ENCODE measurements at places on chromosomes 7 and 10.
A peak's percentile ranks its signal among the peaks of the same experiment; 100 is the strongest.

DNA sequence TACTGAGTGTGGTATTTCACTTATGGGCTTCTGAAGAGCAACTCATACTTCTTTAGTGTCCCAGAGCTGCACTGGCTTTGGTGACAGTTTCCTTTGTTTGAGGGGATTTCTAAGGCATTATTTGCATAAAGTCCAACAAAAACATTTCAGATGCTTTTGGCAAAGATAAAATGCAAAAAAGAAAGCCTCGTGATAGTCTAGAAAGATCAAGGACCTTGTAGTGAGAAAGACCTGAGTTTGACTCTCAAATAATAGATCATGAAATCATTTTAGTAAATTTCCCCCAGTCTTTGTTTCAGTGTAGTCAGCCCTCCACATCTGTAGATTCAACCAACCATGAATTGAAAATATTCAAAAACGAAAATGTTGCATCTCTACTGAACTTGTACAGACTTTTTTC is 107.4 kb downstream of the EEPD1 start:
- DNase-seq: no peak

DNA sequence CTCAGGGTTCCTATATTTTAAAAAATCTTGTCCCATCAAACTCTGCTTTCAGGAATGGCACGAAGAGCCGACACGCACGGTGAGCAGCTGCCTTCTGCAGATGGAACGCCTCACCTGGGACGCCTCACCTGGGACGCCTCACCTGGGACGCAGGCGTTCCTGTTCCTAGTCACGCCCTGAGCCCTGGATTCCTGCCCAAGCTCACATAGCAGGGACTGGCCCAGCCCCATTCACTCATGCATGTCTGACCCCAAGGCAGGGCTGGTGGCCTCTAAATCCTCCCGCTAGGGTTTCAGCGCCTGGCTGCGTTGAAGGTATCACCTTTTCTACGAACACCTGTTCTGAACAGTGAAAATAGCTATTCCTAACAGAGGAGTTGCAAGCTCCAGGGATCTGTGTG is 49.8 kb downstream of the CARD11 start:
- DNase-seq: no peak

GRCh38 chr10:20847512-20847911 is 49.6 kb downstream of the NEBL start:
- no peak for DNase-seq

DNA sequence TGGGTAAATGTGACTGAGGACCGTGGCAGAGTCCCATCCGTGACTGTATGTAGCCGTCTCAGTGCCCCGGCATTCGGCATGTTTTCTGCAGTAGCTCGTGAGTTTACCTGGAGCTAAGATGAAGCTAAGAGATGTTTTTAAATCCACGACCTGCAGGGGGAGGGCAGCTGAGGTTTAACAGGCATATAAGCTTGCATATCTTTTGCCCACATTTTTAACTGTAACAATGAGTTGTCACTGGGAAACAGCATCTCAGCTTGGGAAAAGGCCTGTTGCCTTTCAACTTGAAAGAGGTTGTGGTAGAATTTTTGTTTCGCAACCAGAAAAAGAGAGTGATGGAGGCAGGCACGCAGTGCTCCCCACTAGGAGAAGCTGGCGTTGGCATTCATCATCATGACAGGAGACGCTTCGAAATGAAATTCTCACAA is 77.7 kb downstream of the CELF2 start:
- DNase-seq: no peak

DNA sequence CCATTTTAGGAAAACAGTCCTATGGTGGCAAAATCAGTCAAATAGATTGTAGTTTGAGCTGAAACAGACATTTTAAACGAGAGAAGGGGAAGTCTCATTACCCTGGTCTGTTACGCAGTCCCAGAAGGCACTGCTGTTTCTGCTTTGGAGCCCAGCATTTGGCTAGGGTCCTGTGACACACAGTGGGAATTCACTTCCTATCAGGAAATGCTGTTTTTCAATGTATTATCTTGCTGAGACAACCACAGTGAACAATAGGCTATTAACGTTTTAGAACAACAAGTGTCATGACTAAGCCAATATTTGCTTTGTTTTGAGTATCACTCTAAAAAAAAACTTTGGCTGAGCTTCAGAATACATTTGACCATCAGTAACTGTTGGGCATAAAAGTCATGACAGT is 74.1 kb downstream of the ADD3 start:
- DNase-seq: no peak

- no peak for DNase-seq
These were observed 42.6 kb downstream of the CLEC2L start for GRCh38 chr7:139566075-139566474.

- DNase-seq: no peak
These were observed 1208.0 kb downstream of the SORCS1 start for GRCh38 chr10:105956550-105956949.

DNA sequence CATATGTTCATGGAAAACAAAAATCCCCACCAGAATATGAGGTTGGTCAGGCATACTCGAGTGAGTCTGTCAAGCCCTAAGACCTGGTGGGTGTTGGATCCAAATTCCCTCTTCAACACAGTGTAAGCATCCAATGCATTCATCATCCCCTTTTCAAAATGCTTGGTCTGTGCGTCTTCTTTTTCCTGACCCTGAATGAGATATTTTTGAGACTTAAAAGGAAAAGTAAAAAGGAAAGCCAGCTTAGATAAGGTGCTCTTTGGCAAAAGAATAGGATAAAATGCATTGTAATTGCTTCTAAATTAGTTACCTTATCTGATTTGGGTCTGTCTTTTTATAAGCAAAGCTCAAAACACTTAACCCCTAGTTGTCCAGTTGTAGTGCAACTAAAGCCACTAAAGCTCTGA is 331.5 kb downstream of the PTEN start:
- DNase-seq: no peak

- peak; percentile 19 for DNase-seq
These were observed 86.5 kb downstream of the OTUD1 start for GRCh38 chr10:23525406-23525805.

DNA sequence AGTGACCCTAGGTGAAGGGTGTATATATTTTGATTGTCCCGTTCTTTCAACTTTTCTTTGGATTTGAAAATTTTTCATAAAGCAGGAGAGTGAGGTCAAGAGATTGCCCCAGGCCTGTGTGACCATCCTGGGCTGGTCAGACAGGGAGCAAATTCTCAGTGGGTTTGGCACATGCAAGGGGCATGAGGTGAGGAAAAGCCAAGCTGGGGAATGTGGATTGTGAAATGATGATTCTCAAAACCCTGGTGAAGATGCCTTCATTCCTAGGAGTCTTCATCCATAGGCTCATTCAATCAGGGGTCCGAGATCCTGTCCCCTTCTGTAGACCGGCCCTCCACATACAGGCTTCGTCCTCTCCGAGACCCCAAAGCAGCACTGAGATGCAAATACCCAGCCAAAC is 27.0 kb upstream of the FAM170B start:
- DNase-seq: no peak

DNA sequence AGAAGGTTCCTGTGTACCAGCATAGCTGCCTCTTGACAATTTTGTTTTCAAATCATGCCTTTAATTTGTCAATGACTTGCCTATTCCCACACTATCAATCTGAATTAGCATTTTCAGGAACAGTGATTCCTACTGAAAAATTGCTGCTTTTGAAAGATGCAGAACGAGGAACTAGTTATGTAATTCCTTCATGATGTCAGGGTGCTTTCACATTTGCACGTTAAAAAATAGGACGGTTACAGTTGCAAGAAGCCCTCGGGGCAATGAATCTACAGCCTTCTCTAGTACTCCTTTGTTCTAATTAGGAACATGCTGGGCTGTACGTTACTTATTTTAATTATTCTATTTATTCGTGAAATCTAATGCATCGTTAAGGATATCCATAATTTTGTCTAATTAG is 253.9 kb downstream of the OTUD1 start:
- no peak for DNase-seq

DNA sequence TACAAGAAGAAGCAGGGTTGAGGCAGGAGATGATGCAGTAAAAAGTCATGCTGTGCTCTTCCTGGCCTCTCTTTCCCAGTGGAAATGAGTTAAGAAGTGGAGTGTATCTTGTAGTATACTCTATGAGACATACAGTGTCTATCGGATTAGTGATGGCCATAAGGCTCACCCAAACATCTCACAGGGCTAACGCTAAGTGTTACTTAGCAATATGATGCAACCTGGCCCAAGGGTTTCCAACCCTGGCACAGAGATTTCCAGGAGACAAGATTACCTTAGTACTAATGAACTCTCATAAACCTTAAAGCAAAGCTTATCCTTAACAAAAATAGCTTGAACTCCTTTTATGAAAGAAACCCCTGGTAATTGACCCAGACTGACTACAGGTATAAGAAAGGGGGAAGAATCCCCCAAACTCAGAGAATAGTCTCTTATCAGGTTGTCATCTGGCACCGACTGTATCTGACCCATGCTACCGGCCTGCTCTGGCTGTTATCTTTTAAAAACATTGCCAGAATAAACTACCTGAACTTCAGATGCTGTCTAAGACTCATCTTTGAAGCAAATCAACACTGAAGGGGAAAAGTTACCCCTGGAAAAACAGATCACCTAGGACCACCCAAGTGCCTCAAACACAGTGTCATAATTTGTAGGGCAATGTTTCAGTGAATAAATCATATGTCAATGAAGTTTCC is 1002.0 kb downstream of the REEP3 start:
- DNase-seq: no peak

GRCh38 chr10:104077247-104077646 is 8.4 kb downstream of the COL17A1 start:
- DNase-seq: no peak

DNA sequence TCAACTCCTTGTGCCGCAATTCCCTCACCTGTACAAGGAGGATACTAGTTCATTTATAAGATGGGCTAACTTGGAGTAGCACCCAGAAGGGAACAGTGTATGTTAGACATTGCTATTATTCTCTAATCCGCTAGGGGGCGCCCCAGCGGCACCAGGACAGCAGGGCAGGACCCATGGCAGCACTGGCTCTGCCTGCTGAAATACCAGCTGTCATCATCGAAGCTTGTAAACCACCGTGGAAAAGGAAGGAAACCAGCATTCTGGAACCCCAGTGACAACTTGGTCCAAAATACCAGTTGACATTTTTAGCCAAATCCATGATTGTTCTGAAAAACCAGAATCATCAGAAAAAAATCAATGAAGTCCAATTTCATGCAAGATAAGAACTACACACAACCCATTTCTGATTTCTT is 134.4 kb downstream of the ITGA8 start:
- peak; percentile 45 for DNase-seq

DNA sequence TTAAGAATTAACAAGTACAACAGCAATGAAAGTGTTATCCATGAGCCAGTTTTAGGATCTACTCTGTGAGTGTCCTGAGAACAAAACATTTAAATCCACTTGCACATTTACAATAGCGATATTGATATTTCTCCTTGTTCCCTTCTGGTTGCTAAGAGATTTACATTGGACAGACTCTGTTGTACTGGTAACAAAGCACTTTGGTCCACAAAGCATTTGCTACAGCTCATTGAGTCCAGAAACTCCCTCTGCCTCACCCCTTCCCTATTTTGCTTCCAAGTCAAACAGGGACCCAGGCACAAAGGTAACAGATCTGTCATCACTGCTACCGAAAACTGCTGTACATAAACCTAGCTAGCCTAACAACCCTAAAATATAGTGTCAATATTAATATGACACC is 2.1 kb downstream of the ANK3 start:
- DNase-seq: no peak

All from NCI-H460 (cell line).